ENCODE measurements at places on chromosomes 4 and X.

DNA sequence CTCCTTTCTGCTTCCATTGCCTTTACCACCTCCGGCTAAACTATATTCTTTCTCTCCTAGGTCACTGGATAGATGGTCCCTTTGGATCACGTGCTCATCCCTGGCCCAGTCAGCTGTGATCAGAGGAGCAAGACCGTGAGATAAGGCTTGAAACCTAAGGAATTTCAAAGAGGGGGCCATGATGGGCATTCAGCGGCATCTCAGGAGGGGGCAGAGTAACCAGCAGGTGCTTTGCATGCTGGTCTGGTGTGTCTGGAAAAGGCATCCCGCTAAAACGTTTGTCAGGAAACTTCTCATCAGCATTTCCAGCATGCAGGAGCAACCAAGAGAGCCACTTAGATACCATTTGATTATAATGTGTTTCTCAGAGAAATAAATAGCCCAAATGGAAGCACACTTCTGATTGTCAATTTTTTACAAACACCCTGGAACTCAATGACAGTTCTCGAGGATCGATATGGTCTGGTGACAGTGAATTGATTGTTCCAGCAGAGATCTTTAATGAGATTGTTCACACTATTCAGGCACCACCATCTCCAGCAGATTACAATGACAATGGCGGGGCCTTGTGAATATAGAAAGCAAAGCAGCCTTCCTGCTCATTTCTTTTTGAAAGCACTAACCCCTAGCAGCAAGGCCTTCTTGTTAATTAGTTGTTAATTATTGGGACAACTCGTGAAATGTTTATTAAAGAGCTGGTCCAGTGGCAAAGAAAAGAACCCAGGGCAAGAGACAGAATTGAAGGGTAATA lies 327.1 kb downstream of the PTTG2 start:
- no peak for DNase-seq

DNA sequence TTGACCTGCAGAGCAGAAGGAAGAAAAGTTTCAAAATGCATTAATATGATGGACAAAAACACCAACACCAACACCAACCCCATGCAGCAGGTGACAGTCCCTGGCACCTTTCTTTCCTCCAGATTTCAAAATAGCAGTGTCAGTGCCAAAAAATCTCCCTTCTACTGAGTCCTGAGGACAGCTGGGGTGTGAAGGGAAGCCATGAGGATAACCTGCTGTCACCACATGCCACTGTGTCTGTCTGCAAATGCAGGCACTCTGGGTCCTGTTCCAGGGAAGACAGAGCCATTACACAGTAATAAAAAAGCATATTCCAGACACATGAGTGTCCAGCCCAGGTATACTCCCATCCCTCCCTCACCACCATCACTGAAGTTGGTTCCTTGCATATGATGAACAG lies 187.5 kb downstream of the BMP15 start:
- no peak for DNase-seq

GRCh38 chr4:8544741-8545438 lies 35.3 kb upstream of the GPR78 start:
- DNase-seq: no peak

DNA sequence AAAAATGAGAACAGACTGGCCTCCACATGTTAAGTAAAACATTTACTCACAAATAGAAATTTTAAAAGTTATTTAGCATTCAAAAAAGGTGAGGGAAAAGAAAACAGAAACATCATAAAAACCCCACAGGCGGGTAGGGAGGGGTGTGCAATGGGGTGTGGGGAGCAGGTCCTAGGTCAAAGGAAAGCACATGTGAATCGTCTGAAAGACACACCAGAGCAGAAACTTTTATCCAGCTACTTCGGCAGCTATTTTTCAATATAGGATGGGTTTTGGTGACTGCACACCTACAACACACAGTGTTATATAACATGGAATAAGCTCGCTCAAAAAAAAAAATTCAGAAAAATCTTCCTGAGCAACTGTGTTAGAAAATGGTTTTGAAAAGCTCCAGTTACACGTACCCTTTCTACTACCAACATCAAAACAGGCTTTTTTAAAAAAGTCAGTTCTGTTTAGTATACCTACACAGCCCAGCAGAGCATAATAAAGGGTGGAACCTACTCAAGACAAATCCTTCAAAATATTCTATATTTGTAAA lies 1.6 kb downstream of the OTUD4 start:
- DNase-seq: peak; percentile 41

DNA sequence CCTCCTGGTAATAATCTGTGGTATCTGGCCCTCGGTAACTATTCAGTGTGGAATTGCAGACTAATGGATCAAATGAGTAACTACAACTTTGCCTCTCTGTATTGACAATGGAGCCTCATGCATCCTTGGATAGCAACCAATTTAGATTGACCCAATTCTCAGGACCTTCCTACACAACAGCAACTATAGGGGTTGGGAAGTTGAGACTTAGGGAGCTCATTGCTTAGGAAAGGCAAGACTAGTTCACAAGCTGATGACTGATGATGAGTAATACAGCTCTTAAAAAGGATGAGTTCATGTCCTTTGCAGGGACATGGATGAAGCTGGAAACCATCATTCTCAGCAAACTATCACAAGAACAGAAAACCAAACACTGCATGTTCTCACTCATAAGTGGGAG lies 47.5 kb upstream of the KLHL13 start:
- no peak for DNase-seq

DNA sequence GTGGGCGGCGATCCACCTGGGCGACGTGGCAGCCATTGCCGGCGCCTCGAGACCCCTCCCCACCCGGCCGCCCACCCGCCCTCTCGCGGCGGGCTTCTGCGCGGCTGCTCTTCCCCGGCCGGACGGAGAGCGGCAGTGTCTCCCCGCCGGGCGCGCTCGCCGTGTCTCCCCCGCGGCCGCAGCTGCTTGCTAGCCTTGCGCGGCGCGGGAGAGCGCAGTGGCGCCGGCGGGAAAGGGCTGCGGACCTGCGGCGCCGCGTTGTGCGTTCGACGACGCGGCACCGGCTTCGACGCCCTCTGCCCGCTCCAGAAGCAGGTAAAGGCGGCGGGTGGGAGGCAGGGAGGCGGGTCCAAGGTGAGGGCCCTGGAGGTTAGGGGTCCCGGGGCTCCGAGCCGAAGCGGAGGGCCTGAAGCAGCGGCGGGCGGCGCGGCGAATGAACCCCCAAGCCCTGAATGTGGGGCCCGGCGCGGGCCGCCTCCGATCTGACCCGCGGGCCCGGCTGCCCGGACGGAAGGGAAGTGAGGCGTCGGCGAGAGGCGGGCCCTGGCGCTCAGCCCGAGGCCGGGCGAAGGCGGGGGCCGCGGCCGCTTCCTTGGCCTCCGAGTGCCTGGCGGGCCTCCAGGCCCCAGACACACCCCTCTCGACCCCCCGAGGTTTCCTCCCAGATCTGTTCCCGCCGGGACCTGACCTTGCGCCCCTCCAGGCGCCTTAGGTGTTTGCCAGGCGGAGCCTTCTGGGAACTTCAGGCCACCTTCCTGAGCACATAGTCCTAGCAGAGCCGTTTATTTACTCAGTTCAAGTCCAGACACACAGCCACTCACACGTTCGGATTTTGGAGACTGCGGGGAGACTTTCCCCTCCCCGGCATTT lies at the start of gene N4BP2:
N4BP2 (plus strand) TSS at position 135 of the 870 bp plus-strand sequence. CDS start 40,491 bp downstream, outside the sequence.
- peak; percentile 88 for DNase-seq

DNA sequence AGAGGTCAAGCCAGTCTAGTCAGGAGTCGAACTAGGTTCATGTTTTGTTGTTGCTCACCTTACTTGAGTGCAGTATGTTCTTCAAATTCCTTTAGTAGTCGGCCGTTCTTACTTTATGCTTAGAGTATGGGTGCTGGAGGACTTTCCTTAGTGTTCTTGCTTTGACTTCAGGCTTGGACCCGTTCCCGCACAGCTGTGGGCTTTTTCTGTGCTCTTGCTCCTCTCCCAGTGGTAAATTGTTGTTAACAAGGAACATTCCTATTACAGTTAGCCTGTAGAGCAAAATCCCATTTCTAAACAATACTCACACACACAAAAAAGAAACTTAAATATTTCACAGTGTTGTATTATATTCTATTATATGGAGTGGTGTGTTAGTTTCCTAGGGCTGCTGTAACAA lies 113.5 kb downstream of the RAP1GDS1 start:
- no peak for DNase-seq

- peak; percentile 76 for DNase-seq
Observed at GRCh38 chr4:112231779-112232713, at the start of gene AP1AR. Gene AP1AR, plus strand, starts transcription at chr4:112231787. Its CDS starts 305 bp downstream, at chr4:112232092.

- no peak for DNase-seq
Observed at GRCh38 chr4:62023633-62024032, 823.5 kb downstream of the ADGRL3 start.

GRCh38 chr4:6049985-6050384 lies 31.8 kb upstream of the C4orf50 start:
- no peak for DNase-seq

GRCh38 chrX:15680401-15680800 lies 15.8 kb upstream of the CLTRN start:
- no peak for DNase-seq
